ENCODE measurements at places on chromosomes 7 and 10. TPM values are rescaled to one million over a fixed set of nuclear protein-coding genes. Genes with fewer than 3 reads are reported as not detected.

GIMAP8 gene
- total RNA-seq = 2.8 TPM

DNA sequence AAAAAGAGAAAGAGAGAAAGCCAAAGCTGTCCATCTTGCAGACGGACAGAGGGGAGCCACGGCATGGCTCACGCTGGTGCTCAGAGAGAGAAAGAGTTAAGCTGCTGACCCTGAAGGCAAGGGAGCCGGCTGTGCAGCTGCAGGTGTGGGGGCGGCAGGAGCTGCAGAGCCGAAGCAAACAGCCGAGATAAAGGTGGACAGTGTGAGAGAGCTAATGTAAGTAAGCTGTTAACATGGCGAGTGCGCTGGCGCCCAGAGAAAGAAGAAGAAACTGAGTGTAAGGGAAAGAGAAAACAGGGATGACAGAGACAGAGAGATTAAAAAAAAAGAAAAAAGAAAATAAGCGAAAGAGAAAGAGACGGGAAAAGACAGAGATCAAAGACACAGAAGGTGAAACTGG lies 18.2 kb downstream of the COL17A1 start:
- no peak for DNase-seq

- DNase-seq = peak; percentile 3
These were observed 8.2 kb upstream of the PON3 start for GRCh38 chr7:95404316-95404865.

GPC2 gene
- total RNA-seq = 71.9 TPM

GRCh38 chr7:67723591-67723990 lies 727.0 kb downstream of the TYW1 start:
- DNase-seq = no peak

GRCh38 chr7:109003742-109004141 lies 434.1 kb downstream of the DNAJB9 start:
- no peak for DNase-seq

DNA sequence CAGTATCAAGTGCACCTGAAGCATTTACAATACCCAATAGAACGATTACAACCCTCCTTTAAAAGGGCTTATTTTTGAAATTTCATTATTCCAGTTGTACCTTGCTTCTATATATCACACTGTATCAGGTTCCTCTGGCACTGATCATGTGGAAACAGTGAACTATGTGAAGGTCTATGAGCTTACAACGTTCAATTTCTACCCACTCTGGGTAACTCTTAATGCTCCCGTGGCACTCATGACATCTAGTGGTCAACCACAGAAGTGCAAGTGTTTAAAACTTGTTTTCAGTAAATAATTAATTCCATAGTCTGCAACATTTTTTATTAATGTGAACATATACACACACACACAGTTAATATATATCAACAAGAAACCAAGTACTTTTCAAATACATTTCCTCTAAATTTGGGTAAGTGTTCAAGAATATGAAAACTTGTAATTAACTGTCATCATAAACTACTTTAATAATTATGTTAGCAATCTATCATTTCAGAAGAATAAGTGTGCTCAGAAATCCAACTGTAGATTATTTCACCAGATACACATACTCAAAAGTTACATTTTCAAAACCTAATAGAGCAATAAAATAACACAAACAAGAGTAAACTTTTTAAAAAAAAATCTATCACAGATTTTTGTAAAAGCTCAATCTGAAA lies 61.0 kb downstream of the MPP7 start:
- DNase-seq = no peak

- no peak for DNase-seq
These were observed 50.5 kb downstream of the VIPR2 start for GRCh38 chr7:159094023-159094740.

CYP2C19 gene
- 0.16 TPM for total RNA-seq

DNA sequence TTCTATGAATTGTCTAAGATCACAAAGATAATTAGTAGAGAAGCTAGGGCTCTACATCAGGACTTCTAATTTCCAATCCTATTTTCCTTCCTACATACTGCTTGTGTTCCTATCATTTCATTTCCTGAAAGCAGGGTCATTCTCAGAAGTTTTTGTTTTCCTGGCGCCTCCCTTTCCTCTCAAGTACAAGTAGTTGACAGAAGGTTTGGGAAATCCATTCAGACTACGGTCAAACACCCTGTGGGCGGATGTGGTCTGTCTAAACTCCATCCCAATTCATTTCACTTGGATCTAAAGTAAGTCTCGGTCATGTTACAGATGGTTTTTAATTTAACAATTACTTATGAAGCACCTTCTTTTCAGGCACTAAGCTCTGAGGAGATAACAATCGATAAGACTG lies 221.4 kb downstream of the MTERF1 start:
- no peak for DNase-seq

ZNRF2 gene
- 76.6 TPM for total RNA-seq

GRCh38 chr7:121890833-121891232 lies 17.9 kb downstream of the PTPRZ1 start:
- no peak for DNase-seq

PDK4 gene
- total RNA-seq = 11.7 TPM

KCNIP2 gene
- 6.9 TPM for total RNA-seq

DNA sequence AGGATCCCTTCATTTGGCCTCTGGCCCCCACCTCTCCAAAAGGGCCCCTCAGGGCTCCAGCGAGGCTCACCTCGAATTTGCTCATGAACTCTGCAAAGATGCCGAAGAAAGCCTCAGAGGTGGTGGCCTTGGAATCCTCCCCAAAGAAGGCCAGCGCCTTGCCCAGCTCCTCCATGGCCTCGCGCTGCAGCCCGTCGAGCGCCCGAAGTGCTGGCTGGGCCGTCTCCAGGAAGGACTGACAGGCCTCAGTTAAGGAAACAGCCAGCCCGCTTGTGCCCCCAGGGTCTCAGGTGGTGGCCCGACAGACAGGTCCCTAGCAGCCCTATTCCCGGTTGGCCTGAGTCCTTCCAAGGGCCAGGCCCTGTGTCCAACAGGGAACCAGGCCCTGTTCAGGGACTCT lies 50.2 kb upstream of the DAGLB start:
- DNase-seq = no peak

- DNase-seq = no peak
These were observed 103.0 kb downstream of the TCF7L2 start for GRCh38 chr10:113053091-113053490.

- no peak for DNase-seq
These were observed 226.3 kb downstream of the GLI3 start for GRCh38 chr7:42010751-42011150.

GRCh38 chr7:135803143-135803542 lies 54.5 kb upstream of the FAM180A start:
- DNase-seq = no peak

GRCh38 chr7:116086547-116087045 lies 56.0 kb upstream of the TFEC start:
- DNase-seq = no peak

DNA sequence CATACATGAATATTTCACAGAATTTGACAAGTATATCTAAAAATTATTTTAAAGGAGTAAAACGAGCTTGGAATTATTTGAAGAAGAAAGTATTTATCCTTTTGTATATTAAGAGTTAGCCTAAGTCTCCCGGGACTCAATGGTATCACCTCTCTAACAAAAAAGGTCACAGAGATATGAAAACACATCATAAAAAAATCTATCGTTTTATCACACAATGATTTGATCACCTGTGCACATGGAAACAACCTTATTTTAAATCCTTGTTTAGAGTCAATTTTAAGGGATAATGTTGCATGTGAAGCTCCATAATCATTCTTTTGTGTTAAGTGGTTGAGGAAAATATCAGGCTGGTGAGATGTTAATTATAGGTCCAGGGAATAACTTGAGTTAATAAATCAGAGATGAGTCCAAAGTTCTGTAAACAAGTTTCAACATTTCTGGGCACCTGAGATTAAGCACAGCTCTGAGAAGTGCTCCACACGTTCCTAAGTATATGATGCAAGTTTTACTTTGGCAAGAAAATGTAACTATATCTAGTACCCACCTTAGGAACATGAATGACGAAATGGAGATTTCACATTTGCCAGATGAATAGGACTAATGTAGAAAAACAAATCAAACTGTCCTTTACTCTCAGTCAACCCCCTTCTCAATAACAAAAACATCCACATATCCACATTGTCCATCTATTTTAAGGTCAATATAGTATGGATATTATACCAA lies 148.5 kb upstream of the AKR1E2 start:
- no peak for DNase-seq

CALHM1 gene
- not detected for total RNA-seq

DNA sequence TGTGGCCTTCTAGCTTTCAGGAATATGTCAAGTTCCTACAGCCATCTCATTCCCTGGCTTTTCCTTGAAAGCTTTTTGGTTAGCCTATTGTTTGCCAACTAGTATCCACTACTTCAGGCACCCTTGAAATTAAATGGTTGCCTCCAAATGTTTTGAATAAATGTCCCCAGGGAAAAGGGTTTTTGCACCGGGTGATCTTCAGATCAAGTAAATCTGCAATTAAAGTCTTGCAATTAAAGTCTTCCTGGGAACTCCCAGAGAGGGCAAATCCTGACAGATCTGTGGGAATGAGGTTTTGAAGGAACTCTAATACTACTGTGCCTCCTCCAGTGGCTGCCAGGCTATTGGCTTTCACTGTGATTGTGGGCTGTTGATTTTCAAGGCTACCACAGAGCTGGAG lies 17.7 kb upstream of the ZNRF2 start:
- DNase-seq = no peak

DNA sequence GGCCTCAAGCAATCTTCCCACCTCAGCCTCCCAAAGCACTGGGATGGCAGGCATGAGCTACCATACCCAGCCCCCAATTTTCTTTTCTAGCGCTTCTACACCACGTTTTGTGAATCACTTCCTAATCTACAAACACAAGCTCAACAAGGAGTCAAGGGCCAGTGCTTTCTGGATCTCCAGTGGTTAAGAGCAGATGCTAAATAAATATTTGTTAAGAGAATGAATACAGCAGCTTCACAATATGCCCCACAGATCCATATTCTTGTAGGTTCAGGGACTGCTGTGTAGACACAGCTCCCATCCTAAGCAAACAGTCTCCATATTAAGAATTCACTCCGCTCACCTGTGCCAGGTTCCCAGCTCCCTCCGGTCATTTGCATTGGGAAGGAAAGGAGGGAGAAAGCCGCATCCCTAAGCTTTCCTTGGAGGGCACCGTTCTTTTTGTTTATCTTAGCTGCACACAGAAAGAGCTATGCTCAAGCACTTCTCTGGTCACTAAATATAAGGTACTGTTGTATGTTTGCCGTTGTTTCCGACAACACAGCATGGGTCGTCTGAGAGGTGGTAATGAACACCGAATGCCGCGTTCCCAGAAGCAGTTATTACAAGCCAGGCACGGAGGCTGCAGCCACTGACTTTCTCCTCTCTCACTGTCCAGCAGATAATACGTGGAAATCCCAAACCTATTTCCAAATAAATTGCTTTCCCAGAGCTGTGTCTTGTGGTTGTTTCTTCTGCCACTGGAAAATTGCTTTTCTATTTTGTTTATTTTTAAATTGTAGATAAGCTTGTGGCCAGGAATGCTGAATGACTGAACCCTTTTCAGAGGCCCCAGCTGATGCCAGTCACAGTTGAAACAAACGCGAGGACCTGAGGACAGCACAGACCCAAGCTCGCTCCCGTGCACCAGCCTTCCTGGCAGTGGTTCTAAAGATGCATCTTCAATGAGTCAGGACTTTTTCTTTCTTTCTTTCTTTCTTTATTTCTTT lies 217.1 kb downstream of the PRPF18 start:
- DNase-seq = no peak

- no peak for DNase-seq
These were observed 595.5 kb downstream of the INHBA start for GRCh38 chr7:41107330-41107937.

TUBAL3 gene
- not detected for total RNA-seq
